HT-29 (cell line): ENCODE measurements at places on chromosomes 6 and 20. TPM values are rescaled to one million over a fixed set of nuclear protein-coding genes. Genes with fewer than 3 reads are reported as not detected.
A peak's percentile ranks its signal among the peaks of the same experiment; 100 is the strongest.

DNA sequence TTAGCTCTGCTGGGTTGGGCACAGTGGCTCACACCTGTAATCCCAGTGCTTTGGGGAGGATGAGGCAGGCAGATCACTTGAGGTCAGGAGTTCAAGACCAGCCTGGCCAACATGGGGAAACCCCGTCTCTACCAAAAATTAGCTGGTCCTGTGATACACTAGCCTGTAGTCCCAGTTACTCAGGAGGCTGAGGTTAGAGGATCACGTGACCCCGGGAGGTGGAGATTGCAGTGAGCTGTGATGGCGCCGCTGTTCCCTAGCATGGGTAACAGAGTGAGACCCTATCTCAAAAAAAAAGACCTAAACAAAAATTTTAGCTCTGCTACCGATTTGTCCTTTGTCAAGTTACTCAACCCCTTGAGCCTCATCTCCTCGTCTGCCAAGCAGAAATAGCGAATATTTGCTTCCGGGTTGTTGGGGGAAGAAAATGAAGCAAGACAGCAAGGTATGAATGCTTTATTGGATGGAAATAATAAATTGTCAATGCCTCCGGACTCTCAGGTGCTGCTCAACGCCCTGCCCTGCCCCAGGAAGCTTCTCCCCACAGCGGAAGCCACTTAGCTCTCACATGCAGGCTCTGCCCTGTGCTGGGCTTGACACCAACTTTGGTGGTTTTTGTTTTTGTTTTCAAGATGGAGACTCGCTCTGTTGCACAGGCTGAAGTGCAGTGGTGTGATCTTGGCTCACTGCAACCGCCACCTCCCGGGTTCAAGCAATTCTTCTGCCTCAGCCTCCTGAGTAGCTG is 24.9 kb upstream of the ITCH start:
- DNase-seq: no peak

GRCh38 chr20:5535125-5535756 is 215.0 kb upstream of the SHLD1 start:
- no peak for DNase-seq

DNA sequence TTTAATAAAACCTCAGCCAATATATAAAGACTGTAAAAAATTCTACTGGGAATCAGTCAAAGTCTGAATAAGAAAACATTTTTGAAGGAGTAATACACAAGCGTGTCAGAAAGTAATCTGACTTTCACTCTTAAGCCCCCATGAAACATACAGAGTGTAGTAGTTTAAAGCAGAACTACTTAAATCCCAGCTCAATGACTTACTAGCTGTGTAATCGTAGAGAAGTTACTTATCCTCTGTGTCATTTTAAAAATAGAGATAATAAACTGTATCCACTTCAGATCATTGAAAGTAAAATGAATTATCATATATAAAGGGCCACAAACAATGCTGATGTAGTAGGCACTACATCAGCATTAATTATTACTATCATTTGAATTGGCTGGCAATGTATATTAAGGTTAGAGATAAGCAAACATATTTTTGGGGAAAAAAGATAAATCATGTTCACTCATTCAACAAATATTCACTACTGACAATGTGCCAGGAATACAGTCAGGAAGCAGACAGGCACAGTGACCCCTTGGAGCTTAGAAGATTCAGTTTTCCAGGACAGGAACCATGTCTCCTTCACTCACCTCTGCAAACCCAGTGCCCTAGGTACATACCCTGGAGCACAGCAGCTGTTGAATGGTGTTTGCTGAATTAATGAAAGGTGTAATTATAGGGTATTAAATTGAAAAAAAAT is 14.4 kb downstream of the REPS1 start:
- DNase-seq: no peak

Gene MCHR2
- total RNA-seq: not detected in 2 replicates

DNA sequence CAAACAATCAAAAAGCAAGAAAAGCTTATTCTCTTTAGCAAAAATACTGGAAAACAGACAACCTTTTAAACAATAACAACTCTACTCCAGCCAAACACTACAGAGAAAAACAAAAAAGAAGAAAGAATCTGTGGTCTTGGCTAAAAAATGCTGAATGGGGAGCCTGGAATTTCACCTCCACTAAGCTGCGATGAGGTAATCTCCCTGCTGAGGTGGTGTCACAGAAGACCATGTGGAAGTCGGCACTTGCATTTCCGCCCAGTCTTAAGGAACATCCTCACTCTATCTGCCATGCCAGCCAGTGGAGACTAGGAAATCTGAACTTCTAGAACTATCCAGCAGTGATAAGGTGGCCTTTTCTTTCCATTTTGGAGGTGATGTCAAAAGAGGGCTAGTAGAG is 1026.8 kb upstream of the EPHA7 start:
- DNase-seq: no peak

GRCh38 chr6:44942201-44942600 is 385.9 kb upstream of the RUNX2 start:
- no peak for DNase-seq

Gene METTL24
- total RNA-seq: not detected in 2 replicates

GRCh38 chr20:362271-363254 is 15.7 kb downstream of the NRSN2 start:
- DNase-seq: peak; percentile 99

DNA sequence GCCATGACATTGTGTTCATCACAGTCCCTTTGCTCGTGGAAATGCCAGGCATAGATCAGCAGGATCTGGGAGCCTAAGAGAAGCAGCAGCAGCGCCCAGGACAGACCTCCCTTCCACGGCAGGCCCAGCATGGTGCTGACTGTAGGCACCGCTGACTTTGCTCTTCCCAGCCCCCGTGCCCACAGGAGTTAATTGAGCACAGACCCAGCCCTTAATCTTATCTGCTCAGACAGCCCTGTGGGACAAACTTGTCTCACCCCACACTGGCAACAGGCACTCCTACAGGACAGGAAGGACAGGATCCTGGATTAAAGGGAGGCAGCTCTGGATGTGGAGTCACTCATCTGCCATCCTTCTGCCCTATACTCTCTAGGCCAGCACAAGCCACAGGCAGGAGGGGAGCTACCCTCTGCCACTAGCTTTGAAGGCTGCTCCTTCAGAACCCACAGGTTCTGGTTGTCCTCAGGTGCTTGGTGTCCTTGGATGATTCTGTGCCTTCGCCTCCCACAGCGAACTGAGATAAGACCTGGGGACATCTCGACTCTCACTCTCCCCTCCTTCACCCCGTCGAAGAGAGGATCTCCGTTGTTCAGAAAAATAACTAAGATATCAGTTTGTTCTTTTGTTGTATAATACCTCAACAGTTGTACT is at the start of gene CST9L:
CST9L (minus strand) TSS at position 165 of the 651 bp plus-strand sequence; CDS start at position 131, 34 bp downstream.
- DNase-seq: no peak

DNA sequence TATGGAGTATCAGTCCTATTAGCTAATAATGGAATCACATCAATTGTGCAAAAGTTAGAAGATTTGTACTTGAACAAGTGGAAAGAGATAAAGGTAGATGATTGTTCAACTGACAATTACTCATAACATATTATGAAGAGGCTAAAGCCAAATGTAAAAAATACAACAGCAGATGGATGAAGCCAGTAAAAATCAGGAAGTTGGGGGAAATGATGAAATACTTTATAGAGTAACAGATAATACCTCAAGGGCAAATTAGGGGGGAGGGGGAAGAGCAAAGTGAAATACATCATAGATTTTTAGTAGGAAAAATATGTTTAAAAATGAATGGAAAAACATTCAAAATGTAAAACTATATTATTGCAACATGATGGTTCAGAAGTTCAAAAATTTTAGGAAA is 114.0 kb downstream of the PDSS2 start:
- DNase-seq: no peak

DNA sequence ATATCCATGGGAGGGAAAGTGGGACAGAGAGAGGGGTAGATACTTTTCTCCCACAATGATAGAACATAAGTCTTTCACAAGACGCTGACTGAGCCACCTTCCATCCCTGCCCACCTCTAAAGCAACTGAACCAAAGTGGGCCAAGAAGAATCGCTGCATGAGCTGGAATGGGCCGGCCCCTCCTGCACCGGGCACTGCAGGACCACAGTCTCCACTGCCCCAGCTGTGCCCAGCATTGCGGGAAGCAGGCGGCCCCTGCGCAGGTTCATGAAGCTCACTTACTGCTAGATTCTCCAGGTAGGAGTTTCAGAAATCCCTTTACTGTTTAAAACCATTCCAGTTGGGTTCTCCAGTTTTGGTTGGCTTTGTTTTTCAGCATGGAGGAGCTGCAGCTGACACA is 32.0 kb upstream of the CST7 start:
- no peak for DNase-seq

Gene ECT2L
- total RNA-seq: not detected in 2 replicates

DNA sequence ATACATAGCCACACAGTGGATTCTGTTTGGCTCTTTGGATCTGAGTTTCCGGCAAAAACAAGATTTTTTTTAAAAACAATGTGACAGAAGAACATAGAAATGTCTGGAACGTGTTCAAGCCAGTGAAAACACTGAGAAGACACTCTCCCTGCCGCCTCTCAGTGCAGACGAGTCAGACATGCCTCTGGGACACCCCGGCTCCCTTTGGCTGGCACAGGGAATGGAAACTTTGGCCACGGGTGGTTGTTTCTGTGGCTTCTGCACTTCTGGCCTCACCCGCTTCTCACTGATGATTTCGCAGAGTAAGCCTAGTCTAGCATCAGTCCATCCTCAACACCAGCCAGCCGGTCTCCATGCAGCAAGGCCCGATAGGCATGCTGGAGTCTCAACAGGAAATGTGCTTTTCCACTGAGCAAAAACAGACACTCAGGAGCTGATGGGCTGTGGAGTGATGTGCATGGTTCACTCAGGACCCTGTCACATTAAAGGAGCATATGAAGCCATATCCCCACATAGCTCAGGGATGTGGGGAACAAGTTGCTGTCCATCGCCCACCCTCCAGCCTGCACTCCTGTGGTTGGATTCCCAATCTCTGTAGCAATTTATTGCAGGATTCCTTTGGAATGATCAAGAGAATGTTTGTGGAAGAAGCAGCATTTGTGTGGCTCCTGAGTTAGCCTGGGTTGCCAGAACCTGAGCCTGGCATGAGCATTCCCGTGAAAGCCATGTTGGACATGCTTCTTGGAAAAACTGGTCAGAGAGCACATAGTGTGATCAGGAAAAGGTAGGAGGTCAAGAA is 262.0 kb upstream of the RIN2 start:
- DNase-seq: no peak

GRCh38 chr6:11202513-11203305 is 29.8 kb downstream of the NEDD9 start:
- peak; percentile 62 for DNase-seq

GRCh38 chr6:169188475-169188874 is 65.2 kb downstream of the THBS2 start:
- DNase-seq: no peak

Gene GFRA4
- total RNA-seq: not detected in 2 replicates

- DNase-seq: no peak
Measured at GRCh38 chr6:43457643-43458042, 2.3 kb upstream of the DLK2 start.

DNA sequence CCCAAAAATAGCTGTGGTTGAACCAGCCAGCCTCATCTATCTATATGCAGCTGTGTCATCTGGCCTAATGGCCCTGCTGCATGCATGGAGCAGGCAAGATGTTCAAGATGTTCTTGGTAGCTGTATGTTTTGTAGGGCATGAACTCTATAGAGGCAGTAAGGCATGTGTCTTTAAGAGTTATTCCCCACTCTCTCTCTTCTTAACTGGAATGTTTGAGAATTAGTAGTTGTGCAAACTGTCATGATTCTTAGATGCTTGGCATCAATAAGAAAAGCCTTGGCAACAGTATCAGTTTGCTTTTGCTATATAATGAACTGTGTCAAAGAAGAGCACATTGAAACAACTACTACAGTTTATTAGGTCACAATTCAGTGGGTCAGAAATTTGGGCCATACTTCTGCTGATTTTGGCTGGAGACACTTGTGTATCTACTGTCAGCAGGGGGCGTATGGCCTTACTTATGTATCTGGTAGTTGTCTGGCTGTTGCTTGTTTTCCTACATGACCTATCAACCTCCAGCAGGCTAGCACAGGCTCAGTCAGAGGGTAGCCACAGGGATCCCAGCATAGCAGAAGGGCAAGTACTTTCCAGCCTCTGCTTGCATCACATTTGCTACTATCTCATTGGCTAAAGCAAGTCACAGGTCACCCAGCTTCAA is 56.1 kb upstream of the LAMP5 start:
- peak; percentile 43 for DNase-seq

Gene FKBP1C
- total RNA-seq: 0.08 and 0.13 TPM in 2 replicates

Gene SMLR1
- not detected in 2 replicates for total RNA-seq

- DNase-seq: no peak
Measured at GRCh38 chr6:142421285-142422117, 119.7 kb downstream of the ADGRG6 start.

Gene HELZ2
- 109 and 163 TPM in 2 replicates for total RNA-seq

Gene CST4
- 0.25 TPM in 1 of 2 replicates, not detected in the other for total RNA-seq

Gene TP53INP2
- total RNA-seq: 3.9 and 4.3 TPM in 2 replicates

Gene FAXC
- total RNA-seq: not detected in 2 replicates

DNA sequence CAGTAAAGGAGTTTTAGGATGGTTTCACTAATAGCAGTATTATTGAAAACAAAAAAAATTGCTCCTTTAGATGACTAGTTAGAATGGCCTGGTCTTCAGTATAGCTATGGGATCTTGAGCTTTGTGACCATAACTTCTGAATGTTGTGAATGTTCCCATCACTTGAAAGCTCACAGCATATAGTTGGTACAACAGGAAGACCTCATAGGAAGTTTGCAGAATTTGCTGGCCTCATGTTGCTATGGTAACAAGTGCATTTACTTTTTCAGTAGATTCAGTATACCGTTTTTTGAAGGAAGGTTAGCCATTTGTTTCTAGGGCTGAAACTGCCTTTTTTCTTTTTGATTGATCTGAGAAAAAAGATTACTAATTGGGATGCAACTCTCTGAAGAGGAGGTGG is 8.3 kb downstream of the PHF3 start:
- no peak for DNase-seq

DNA sequence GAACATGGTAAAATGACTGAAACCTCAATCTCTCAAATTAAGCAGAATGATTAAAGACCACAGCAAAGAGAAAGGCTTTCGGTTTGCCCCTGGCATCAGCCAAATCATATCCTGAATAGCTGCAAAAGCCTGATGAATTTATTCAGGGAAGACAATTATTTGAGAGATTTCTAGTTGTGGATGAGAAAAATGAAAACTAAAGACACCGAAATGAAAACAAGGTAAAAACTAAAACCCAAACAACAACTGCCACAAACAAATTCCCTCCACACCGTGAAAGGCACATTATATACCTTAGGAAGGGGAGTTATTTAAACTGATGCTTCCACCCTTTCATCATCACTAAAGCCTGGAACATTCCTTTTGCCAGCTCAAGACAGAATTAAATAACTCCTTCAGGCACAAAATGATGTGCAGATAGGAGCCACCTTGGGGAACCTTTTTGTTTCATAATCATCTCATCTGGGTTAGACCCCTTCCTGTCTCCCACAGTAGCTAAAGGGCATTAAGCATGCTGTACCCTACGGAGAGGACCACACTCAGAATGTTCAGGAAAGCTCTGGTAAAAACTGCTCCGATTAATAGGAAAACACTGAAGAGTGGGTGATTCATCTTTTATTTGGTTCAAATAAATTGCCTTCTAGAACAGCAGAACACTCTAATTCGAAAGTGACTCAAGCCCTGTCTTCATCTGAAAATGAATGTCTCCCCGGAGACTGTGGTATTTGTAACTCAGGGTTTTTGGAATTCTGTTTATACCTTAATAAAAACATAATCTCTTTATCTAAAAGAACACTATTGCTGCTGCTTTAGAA is 9.1 kb upstream of the ANKRD60 start:
- DNase-seq: no peak

Gene CCM2L
- 0.13 TPM in 1 of 2 replicates, not detected in the other for total RNA-seq

Gene CST2
- total RNA-seq: not detected in 2 replicates

GRCh38 chr6:133705066-133705465 is 183.8 kb upstream of the TCF21 start:
- no peak for DNase-seq
